Heart right ventricle (tissue), 16 donors: ENCODE measurements at places on chromosomes 16 and 17. TPM values are rescaled to one million over a fixed set of nuclear protein-coding genes. Genes with fewer than 3 reads are reported as not detected.

The NOD2 gene
- polyA plus RNA-seq = 0.73 TPM

The C16orf87 gene
- 8.3 TPM for polyA plus RNA-seq

The MTSS2 gene
- 39.0 TPM for polyA plus RNA-seq

The RAMP2 gene
- 46.4 TPM for polyA plus RNA-seq

The MRPL28 gene
- 169 TPM for polyA plus RNA-seq

The CTRB1 gene
- not detected for polyA plus RNA-seq

The KRTAP2-3 gene
- polyA plus RNA-seq = not detected

The CTF1 gene
- polyA plus RNA-seq = 10.4 TPM

The FBXL16 gene
- 0.07 TPM for polyA plus RNA-seq

The RBFOX1 gene
- 30.1 TPM for polyA plus RNA-seq

The TBC1D3E gene
- polyA plus RNA-seq = not detected

The XPO6 gene
- polyA plus RNA-seq = 36.3 TPM

The SP2 gene
- 4.3 TPM for polyA plus RNA-seq

The CDH13 gene
- polyA plus RNA-seq = 40.9 TPM

The ZNF213 gene
- polyA plus RNA-seq = 6.9 TPM

The WSB1 gene
- 42.5 TPM for polyA plus RNA-seq

The TBC1D3K gene
- polyA plus RNA-seq = not detected

The GNGT2 gene
- 2.7 TPM for polyA plus RNA-seq

The LDHD gene
- 69.5 TPM for polyA plus RNA-seq

The RAB40B gene
- polyA plus RNA-seq = 8.0 TPM

The BLTP2 gene
- 20.4 TPM for polyA plus RNA-seq

The AOC3 gene
- polyA plus RNA-seq = 18.0 TPM

The KCNG4 gene
- polyA plus RNA-seq = not detected

The MYH13 gene
- not detected for polyA plus RNA-seq

The PRSS36 gene
- polyA plus RNA-seq = 1.2 TPM

The LAT gene
- polyA plus RNA-seq = 7.2 TPM

The ZPBP2 gene
- not detected for polyA plus RNA-seq

The MEIOC gene
- polyA plus RNA-seq = not detected

The LGALS9C gene
- polyA plus RNA-seq = not detected
